ENCODE measurements at places on chromosomes 2 and 18. TPM values are rescaled to one million over a fixed set of nuclear protein-coding genes. Genes with fewer than 3 reads are reported as not detected.

Gene PRSS56
- total RNA-seq = not detected

Gene FKBP1B
- total RNA-seq = 2.0 TPM

Gene CDH7
- 0.30 TPM for total RNA-seq

Gene LHCGR
- 0.24 TPM for total RNA-seq

GRCh38 chr2:159298967-159299366 lies 12.5 kb upstream of the WDSUB1 start:
- DNase-seq = no peak

GRCh38 chr2:238160206-238161129 lies 1.7 kb downstream of the ERFE start:
- DNase-seq = no peak

DNA sequence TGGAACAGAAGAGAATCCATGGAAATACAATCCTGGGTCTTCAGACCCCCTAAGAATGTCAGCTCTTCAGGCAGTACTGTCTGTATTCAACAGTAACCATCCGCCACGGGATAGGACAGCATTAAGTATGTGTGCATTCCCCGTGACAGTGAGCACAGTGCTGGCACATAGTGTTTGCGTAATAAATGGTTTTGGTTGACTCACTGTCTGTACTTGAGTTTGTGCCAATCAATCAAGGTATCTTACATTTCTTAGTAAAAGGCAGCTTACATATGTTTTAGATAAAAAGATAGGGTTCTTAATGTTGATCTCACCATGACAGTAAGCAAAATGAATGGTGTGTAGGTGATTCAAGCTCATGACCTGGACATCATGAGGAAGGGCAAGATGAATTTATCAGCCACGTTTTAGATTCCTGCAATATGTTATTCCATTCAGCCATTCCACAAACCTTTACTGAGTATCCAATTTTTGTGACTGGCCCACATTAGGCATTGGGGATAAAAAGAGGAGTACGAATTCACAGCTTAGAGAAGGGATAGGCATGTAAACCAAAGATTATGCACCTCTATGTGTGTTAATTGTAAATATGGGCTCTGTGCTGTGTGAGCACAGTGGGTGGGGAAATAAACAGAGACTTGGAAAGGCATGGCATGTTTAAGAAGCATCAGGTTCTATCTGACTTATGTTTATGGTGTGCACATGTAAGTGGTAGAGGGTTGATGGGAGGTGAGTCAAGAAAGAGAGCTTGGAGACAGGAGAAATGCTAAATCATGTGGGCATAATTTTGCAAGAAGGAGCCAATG lies 258.8 kb downstream of the SLC8A1 start:
- no peak for DNase-seq

- no peak for DNase-seq
Observed at GRCh38 chr2:57516698-57517340, 529.8 kb upstream of the VRK2 start.

DNA sequence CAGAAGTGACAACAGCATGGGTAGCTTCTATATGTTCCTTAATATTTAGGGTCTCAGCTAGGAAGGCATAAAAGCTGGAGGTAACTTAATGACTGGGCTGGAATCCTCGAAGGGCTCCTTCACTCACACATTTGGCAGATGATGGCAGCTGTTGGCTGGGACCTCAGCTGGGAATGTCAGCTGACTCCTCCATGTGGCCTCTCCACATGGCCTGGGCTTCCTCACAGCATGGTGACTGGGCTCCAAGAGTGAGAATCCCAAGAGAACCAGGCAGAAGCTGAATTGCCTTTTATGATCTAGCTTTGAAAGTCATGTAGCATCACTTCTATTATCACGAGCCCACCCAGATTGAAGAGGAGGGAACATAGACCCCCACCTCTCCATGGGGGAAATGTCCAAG lies 54.9 kb downstream of the TET3 start:
- DNase-seq = no peak
